ENCODE measurements at places on chromosomes 16 and 17.

- no peak for DNase-seq
Measured at GRCh38 chr17:42985225-42985624, 4.9 kb downstream of the RUNDC1 start.

DNA sequence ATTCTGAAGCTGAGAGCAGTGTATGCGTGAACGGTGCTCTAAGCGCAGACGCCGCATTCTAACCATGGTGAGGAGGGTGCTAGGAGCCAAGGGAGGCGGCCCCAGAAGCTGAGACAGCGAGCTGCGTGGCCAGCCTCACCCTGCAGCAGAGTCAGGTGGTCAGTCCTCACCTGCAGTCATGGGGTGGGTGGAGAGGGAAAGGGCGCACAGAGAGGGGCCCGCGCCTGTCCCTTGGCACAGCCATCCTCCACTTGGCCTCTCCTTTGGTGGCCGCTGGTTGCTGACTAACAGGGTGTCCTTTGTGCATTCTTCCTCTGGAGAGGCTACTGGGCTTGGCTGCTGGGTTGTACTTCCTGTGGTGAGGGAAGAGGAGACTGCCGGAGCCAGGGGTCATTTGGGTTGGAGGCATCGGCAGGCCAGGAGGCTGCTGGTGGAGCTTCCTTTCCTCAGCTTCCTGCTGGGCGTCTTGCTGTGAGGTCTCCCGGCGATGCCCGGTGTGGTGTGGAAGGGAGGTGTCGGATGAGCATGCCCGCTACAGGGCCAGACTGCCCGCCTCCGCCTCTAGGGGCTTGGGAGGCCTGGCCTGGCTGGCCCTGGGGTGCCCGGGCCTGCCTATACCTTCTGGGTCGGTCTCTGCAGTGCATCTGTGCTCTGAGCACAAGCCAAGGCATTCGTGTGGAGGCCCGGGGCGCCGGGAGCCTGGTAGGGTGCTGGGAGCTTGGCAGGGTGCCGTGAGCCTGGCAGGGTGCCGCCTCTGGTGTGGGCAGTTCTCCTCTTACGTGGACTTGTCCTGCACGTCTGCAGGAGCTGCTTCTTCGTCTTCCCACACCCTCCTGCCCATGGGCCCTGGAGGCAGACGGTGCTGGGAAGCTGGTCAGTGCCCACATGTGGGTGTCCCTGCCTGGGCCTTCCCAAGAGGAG lies 17.4 kb downstream of the RNF213 start:
- no peak for DNase-seq

- no peak for DNase-seq
Measured at GRCh38 chr17:76272541-76273444, 7.6 kb downstream of the UBALD2 start.

DNA sequence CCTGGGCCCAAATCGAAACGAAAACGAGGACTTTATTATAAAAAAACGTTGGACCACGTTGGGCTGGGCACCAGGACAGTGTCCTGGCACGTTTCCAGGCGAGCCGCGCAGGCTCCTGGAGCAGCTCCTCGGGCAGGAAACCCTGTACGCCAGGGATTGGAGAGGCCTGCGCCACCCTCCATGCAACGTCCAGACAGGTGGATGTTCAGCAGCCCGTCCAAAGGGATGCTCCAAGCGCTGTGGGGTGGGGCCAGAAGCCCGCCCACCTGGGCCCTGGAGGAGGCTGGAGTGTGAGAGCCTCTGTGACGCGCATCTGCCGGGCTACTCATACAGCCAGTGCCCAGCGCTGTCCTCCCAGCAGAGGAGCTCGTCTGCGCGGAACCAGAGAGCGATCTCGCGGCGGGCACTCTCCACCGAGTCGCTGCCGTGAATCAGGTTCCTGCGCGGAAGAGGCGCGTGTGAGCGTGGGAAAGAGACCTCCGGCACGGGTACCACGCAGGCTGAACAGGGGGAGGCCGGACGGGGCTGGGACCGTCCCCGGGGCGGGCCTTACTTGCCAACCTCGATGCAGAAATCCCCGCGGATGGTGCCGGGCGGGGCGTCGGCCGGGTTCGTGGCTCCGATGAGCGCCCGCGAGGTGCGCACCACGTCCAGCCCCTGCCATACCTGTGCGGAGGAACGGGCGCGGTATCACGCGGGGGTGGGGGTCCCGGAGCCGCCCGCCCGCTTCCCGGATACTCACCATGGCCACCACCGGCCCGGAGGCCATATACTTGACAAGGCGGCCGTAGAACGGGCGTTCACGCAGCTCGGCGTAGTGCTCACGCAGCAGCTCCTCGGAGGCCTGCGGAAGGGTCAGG lies 785 bp downstream of the NME3 start:
- DNase-seq, result peak; percentile 27

GRCh38 chr17:48718227-48718760 lies 4.0 kb downstream of the PRAC1 start:
- no peak for DNase-seq

DNA sequence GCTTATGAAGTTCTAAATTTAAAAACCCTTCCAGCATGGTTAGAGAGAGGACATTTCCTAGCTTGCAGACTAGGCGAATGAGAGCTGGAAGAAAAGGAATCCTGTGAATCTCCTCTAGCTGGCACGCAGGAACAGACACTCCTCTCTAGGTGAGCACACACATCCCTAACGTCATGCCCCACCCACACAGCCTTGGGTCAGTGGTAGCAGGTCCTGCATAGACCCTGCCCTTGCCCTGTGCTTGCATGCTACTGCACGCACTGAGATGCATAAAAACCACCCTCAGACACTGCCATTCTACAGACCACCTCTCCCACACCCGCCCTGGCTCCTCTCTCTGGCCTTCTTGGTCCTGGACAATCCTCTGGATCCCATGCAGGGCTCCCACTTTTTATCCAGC lies 23.5 kb downstream of the CES1 start:
- DNase-seq, result no peak

DNA sequence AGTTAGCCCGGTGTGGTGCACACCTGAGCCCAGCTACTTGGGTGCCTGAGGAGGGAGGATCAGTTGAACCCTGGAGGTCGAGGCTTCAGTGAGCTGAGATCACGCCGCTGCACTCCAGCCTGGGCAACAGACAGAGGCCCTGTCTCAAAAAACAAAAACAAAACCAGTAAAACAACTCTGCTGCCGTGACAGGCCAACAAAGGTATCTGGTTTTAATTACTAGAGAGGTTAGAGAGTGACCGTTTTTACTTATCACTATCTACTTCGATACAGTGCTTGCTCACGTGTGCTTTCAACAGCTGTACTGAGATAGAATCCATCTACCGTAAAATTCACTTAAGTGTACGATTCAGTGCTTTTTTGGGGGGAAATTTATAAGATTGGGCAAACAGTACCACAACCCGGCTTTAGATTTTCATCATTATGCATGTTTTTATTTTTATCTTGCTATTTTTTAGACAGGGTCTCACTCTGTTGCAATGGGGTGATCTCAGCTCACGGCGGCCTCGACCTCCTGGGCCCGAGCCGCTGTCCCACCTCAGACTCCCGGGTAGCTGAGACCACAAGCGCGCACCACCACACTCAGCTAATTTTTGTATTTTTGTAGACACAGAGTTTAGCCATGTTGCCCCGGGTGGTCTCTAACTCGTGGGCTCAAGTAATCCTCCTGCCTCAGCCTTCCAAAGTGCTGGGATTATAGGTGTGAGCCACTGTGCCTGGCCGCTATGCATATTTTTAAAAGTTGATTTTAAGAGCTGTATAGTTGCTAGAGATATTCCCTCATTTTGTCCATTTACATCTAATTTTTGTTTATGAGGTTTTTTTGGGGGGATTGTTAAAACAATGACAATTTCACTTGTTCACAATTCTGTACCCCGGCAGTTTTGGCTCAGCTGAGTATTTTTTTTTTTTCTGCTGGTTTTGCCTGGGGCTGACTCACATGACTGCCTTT lies 30.9 kb downstream of the SERPINF1 start:
- DNase-seq, result no peak

- no peak for DNase-seq
Measured at GRCh38 chr17:81397314-81398175, 2.3 kb downstream of the BAHCC1 start.

DNA sequence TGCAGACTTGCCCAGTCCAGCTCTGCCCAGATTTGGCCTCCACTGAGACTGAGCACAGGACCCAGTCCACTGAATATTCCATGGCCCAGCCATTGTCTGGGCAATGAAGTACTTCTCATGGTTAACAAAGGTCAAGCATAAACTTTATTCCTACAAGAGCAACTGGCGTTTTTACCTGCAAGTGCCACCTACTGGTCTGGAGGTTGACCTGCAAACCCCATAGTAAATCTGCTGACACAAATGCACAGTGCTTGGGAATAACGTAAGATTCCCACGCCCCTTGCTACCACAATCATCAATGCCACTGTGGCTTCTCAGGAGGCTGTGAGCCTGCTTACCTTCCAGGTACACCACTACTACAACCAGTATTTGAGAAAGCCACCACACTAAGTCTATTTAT lies 170.2 kb downstream of the CEP112 start:
- no peak for DNase-seq

- DNase-seq, result no peak
Measured at GRCh38 chr16:2915196-2915929, 3.6 kb downstream of the FLYWCH1 start.

GRCh38 chr17:75695830-75696271 lies 25.4 kb upstream of the ITGB4 start:
- DNase-seq, result no peak

DNA sequence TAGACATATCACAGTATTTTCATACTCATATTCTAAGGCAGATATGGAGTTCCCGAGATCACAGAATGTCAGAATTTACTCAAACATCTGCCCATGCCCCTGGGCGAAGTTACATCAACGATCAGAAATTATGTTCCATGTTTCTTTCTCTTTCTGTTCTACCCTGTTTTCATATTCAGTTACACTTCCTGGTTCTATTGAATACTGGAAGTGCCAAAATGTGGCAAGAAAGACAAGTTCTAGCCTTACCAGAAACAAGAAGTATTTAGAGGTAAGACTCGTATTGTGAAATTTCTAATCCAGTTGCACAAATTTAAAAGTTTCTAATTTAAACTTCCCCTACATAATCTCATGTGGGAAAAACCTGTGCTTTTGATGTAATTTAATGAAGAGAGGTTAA lies 36.1 kb downstream of the KCNJ2 start:
- DNase-seq, result no peak

DNA sequence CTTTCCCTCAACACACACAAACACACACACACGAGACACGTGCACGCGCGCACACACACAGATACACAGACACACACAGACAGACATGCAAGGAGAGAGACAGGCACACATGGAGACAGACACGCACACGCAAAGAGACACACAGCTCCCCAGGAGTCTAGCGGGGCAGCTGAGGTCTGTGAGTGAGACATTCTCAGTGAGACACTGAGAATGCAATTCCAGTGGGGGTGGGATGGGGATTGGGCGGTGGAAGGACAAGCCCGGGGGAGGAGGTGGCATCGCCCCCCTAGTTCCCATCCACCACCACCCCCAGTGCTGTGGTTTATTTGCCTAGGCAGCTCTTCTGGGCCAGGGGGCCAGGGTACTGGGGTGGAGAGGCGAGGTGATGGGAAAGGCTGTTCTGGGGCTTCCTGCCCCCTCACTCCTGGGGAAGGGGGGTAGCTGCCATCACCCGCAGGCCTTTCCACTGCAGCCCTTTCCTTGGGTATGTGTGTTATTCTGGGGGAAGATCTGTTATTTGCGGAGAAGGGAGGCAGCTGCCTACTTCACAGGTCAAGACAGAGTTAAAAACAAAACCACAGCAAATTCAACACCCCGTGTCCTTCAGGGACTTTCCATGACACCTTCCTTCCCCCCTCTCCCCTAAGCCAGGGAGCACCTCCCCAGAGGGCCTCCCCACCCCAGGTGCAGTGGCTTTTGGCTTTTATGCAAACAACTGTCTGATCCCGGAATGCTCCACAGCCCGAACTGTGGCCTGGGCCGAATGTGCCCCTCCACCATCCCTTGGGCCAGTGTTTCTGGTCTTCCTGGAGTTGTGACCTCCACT lies 18.0 kb downstream of the GRB7 start:
- DNase-seq, result no peak

GRCh38 chr17:11349106-11349505 lies 108.1 kb downstream of the SHISA6 start:
- no peak for DNase-seq

- no peak for DNase-seq
Measured at GRCh38 chr17:67200727-67201301, 44.2 kb downstream of the HELZ start.

DNA sequence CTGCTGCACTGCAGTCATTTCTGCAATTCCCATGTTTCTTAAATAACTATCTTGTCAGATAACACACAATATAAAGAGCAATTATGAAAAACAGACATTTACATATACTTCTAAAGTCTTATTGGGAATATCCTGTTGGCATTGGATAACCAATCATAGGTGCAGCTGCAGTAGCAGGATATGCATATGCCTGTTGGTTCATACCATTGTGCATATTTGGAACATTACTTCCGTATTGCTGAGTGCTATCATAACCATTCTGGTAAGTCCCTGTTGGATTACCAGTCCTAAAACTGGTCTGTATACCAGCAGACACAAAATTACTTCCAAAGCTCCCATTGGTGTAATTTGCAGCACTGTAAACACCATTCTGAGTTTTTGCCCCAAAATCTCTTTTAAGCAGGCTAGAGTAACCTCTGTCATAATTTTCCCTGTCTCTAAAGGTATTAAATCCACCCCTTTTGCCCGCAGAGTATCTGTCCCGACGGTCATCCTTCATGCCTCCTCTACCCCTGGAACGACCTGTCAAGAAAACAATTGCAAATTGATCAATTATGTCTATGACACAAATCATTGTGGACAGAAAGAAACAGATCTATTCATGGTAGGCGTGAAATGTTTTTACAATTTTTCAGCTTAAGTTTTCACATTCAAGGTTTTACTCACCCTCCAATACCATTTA lies 3.1 kb upstream of the POLG2 start:
- no peak for DNase-seq

DNA sequence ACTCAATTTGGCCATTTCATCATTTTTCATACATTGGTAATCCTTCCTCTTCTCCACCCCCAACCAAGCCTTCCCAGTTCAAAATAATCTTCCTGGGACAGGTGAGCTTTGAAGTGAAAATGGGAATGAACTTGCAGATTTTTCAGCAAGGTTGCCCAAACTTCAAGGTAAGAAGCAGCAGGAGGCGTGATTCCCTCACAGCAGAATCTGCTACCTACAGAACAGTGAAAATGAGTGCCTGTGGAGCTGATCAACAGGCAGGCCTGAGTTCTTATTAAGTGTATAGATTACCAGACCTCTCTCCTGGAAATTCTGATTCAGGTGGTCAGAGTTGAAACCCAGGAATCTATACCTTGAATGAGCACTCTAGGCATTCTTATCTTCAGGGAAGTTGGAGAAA lies 356.6 kb downstream of the RBFOX1 start:
- DNase-seq, result no peak

- DNase-seq, result no peak
Measured at GRCh38 chr17:61388561-61389356, 10.9 kb upstream of the TBX2 start.

- no peak for DNase-seq
Measured at GRCh38 chr17:1154704-1155103, 25.1 kb downstream of the ABR start.

GRCh38 chr17:5661491-5662125 lies 77.3 kb upstream of the NLRP1 start:
- DNase-seq, result no peak

DNA sequence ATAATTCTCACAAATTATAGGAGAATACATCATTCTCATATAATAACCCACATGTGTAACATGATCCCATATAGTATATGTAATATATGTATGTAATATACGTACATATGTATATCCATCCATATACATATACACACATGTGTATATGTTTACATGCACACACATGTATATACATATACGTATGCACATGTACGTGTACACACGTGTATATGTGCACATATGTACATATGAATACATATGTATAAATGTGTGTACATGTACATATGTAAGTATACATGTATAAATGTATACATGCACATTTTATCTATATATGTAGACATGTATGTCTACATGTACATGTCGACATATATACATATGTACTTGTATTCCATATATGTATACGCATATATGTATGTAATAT lies 288.8 kb downstream of the NPIPA8 start:
- no peak for DNase-seq
